Renal cortex interstitium (tissue), 15 donors: ENCODE measurements at places on chromosomes 1 and 21.

- DNase-seq, result no peak
Observed at GRCh38 chr1:232423591-232423990, 206.3 kb downstream of the SIPA1L2 start.

DNA sequence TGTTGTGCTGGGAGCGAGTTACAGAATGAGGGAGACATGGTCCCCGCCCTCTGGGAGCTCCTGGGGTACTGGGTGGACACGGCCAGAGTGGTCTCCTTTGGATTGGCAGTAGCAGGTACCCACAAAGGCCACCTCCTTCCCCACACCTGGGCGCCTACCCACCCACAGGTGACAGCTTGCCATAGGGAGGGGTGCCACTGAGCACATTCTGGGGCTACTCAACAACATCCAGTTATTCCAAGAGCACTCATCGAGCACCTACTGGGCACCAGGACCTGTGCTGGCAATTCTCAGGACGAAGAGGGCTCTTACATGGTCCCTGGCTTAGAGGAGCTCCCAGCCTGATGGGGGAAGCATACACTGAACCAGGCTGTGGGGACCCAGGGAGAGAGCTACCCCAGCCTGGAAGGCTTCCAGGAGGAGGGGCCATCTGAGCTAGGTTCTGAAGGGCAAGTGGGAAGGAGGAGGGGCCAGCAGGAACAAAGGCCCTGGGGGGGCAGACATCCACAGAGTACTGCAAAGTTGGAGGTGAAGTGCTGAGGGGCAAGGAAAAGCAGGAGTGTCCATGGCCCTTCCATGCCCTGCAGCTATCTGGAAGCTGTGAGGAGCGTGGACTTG, 22.0 kb downstream of the MRPL37 start:
- DNase-seq, result no peak

GRCh38 chr1:202007304-202007703, 3.1 kb upstream of the ELF3 start:
- no peak for DNase-seq

DNA sequence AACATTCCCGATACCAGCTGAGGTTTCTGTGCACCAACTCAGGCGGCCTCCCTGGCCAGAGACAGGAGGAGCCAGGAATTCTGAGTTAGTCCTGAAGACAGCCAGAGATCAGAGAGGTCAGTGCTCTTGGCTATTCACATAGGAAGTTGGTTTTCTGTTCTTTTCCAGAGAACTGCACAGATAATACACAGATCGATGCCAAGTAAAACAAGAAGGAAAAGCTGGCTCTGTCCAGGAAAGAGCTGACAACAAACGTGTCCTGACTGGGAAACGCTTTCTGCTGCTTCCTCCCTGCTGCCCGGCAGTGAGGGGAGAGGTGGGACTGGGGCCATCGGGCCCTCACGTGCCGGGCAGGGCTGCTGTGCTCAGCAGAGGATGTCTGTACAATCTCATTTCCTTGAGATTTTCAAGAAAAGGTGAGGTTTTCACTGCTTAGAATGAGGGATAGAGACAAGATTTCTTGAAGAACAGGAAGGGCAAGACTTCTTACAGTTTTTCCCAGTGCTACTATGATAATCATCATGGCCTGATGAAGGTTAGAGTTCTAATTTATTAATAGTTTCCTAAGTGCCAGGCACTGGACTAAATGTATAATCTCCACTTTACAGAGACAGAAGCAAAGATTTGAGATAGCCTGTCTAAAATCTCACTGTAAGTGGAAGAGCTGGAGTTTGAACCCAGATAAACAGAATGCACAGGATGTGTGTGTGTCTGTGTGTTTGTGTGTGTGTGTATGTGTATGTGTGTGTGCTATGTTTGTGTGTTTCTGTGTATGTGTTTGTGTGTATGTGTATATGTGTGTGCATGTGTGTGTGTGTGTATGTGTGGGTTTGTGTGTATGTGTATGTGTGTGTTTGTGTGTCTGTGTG, 211.0 kb upstream of the RAB4A start:
- DNase-seq, result peak; percentile 6

DNA sequence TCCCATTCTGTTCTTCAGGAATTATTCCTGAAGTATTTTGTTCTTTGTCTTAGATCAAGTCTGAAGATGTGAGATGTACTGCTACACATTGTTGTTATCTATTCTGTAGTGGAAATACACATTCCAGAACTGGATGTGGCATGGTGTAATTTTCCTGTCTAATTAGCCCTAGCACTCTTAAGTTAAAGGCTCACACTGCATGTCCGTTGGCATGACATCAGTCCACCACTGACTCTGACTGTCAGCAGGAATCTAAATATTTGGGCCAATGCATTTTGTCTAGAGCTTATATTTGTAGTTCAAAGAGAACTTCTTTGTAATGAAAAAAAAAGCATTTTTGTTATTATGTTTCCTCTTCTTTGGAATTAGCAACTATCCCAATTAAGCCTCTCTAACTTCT, 201.0 kb downstream of the S1PR1 start:
- DNase-seq, result no peak

DNA sequence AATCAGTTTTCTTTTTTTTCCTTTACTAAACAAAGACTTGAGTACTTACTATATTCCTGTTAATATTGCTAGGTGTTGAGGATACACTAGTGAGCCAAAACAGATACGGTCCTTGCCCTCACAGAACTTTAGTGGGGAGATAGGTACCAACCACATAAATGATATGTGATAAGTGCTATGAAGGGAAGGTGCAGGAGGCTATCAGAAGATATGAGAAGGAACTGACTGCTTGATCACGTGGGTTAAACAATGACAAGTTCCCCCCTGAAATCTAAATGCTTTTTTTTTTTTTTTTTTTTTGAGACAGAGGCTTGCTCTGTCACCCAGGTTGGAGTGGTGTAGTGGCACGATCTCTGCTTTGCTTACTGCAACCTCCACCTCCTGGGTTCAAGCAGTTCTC, 25.0 kb downstream of the RBM15 start:
- DNase-seq, result no peak

GRCh38 chr21:46401186-46401910, 57.3 kb upstream of the DIP2A start:
- no peak for DNase-seq

GRCh38 chr1:46822248-46822826, 23.5 kb downstream of the CYP4B1 start:
- DNase-seq, result no peak

DNA sequence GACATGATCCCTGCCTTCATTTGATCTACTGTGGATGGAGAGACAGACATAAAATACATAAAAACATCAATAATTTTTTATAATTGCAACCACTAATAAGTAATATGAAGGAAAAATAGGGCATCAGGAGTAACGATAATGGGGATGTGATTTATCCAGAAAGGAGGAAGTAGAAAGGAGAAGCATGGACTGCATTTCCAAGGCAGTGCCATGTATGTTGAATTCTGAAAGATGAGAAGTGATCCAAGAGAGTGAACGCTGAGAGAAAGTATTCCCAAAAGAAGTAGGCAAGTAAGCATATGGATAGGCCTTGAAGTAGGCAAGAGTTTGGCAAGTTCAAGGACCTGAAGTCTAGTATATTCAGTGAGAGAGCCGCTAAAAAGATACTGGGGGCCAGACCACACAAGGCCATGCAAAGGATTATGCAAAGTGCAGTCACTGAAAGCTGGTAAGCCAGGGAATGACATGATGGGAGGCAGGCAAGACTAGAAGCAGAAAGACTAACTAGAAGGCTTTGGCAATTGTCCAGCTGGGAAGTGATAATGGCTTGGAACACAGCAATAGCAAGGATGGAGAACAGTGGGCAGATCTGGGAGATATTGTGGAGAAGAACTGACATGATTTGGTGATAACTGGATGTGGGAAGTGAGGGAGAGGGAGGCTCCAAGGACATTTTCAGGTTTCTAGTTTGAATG, 85.9 kb downstream of the TM2D1 start:
- DNase-seq, result no peak

GRCh38 chr1:97042551-97042950, 321.0 kb downstream of the PTBP2 start:
- DNase-seq, result no peak

DNA sequence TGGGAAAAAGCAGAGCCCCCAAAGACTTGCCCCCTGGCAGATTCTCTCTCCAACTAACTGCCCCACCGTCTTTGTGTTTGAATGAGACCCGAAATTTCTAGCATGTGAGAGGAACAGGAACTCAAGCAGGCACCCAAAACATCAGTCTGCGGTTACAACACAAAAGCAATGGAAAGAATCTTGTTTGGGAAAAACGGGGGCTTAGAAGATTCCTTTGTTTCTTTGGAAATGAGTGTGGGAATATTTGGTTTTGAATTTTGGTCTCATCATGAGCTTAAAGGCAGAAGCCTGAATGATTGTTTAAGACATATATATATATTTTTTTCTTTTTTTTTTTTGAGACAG, 188.9 kb upstream of the TMEM51 start:
- no peak for DNase-seq

DNA sequence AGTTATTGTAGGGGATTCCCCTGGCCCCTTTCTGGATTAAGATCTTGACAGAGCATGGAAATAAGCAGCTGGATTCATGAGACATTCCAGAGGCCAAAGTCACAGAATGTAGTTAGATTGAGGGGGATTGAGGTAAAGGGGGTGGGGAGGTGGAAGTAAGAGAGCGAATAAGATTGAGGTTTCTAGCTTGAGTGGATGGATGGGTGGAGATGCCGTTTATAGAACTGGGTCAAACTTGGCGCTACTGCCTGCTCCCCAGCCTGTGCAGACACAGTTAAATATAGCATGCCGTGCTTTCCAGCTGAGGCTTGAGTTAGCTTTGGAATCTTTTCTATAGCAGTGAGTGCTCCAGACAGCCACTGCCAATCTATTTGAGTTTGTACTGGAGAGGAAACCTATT, 85.7 kb downstream of the DYRK1A start:
- DNase-seq, result no peak

DNA sequence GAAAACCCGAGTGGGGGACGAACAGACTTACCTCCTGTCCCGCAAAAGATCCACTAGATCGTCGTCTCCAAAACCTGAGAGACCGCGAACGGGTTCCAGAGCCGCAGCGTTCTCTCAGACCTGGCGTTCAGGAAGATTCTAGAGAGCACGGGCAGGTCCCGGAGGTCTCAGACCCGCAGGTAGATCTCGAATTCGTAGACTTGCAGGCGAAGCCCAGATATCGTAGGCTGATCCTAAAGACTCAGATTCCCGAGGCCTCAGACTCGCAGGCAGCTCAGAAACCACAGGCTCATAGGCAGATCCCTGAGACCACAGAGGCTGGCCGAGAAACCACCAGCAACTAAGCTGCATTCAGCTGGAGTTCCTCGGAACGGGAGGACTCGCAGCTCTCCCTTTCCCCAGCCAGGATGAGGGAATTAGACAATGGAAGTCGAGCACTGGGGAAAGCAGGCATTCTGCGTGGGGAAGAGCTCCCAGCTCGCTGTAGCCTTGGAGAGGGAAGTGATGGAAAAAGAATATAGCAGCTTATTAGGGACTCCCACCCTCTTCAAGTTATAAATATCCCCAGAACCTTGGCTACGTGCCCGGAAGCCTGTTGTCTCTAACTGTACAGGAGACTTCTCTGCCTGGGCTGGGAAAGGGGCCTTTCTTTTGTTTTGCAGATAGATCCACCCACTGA, at the start of gene ZNF436:
ZNF436 (minus strand) TSS at position 502 of the 679 bp plus-strand sequence. CDS start 1,831 bp downstream, outside the sequence.
- DNase-seq, result peak; percentile 78

DNA sequence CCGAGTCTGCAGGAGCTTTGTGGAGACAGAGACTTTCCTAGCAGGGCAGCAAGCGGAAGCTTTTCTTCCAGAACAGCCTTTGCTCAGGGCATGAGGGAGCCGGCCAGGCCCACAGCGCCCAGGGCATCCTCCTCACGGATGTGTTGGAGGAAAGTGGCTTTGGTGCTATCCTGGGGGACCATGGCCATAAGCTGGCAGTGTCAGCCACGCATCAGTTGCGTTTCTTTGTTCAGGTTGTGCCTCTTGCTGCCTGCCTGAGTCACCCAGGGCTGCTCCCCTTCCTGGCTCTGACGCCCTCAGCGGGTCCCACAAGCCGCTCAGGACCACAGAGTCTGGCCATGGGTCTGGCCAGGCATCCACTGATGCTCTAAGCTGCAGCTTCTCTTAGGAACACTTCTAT, 39.6 kb upstream of the PRSS38 start:
- DNase-seq, result no peak

GRCh38 chr21:38333301-38334272, 76.8 kb downstream of the KCNJ15 start:
- DNase-seq, result no peak

- no peak for DNase-seq
Observed at GRCh38 chr1:39992234-39992633, 37.3 kb downstream of the MFSD2A start.

DNA sequence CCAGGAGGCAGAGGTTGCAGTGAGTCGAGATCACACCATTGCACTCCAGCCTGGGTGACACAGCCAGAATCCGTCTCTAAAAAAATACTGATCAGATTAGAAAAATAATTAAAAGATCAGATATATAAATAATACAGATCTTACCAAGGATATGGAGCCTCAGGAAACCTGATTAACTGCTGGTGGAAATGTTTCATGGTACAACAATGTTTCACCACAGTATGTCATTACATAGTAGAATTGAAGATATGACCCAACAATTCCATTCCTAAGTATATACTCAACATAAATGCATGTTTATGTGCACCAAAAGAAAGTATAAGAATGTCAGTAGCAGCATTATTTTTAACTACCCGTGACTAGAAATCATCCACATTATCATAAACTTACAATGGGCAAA, 41.7 kb downstream of the CD53 start:
- no peak for DNase-seq

DNA sequence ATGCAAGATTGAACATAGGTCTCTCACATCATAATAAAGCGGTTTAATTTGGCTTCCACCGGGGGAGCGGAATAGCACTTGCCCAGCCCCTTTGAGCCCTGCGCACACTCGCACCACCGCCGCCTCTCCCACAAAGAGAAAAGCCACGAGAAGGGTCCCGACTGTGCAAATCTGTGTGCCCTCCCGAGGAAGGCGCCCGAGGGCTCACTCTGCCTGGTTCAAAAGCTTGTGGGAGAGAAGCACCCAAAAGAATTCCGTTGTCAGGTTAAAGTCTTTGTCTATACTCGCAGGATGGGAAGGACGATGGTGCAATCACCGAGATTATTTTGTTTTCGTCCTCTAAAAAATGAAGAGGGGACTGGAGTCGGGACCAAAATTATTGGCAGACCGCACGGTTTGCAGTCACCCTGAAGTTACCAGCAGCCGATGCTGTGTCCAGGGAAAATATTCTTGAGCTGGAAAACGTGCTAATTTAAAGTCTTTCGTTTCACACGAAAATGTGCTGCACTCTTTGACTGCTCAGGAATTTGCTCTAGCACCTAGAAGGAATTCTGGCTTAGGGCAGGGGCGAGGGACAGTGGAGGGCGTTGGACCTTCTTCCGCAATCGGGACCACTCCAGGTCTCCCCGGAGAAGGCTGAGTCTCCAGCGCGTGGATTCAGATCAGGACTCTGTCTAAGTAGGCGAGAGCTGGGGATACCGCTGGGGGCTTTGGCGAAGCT, 6.6 kb upstream of the SIM2 start:
- DNase-seq, result no peak

DNA sequence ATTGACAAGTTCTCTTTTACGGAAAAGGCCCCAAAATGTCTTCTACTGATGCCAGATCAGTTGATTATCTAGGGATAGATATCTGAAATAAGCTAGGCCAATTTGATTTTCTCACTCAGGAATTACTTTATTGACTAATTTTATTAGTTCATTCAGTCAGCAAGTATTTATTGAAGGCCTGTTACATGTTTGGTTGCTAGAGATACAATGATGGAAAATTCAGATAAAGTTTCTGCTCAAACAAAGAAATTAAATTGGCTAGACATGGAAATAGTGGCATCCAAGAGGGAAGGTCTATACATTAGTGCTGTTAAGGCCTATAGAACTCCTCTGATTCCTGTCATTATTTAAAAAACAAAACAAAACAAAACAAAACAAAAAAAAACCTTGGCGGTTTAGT, 56.5 kb downstream of the HS2ST1 start:
- no peak for DNase-seq
